Sigmoid colon (tissue), 7 donors: ENCODE measurements at places on chromosomes 4 and X.

DNA sequence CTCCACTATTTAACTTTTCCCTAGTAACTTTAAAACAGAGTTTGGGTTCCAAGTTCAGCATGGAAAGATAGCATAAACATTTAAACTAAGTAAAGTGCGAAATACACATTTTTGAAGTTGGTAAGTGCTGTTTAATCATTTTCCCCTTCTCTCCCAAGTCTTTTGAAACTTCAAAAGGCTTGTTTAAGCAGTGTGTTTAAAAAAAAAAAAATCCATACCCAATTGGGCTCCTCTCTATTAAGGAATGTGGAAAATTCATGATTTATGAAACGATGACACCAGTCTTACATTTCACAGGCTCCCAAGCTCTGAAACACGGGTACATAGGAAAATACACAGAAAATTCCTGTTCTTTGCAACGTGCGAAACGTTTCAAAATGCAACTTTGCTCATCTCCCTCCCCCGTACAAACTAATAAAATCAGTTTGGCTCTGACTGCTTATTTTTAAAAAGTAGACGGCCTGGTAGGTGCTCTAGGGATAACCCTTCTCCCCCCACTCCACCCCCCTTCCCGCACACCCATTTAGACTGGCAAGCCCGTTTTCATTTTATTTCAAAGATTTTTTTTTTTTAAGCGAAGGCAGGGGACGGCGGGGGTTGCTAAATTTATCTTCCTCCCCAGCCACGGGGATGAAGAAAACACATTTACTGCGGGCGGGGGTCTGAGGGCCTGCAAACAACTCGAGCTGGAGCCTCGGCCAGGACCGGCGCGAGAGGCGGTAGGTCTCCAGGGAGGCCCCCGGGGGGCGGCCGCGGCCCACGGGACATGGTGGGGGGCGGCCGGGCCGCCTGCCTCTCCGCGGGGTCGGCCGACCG is 786 bp upstream of the ZFX start:
- peak; percentile 70 for DNase-seq

DNA sequence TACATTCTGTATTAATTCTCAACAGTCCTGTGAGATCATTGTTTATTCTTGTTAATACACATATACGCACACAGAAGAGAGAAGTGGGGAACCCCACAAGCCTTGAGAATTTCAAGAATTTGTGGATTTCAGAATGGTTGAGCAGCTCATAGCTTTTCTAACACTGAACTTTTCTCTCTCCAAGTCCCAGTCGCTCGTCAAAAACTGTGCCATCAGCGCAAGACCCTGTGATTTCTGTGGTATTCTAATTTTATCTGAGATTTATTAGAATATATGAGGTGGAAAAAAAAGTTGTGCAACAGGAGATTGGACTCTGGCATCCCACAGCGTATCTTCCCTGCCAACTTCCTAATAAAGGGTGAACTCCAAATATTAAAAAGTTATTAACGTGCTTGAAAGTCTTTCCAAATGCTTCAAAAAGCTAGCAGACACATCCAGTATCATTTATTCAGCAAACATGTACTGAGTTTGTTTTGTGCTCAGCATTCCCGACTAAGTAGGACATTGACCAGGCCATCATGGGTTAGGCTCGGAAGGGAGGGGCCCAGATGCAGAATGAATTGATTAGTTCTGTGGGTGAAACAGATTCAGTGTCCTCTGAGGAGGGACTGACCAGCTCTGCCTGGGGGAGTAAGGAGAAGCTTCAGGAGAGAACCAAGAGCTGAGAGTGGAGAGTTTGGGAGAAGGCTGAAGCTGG is 165.6 kb downstream of the CBR4 start:
- DNase-seq: no peak

- DNase-seq: peak; percentile 85
Observed at GRCh38 chr4:145936142-145936996, 2.3 kb downstream of the ZNF827 start.

DNA sequence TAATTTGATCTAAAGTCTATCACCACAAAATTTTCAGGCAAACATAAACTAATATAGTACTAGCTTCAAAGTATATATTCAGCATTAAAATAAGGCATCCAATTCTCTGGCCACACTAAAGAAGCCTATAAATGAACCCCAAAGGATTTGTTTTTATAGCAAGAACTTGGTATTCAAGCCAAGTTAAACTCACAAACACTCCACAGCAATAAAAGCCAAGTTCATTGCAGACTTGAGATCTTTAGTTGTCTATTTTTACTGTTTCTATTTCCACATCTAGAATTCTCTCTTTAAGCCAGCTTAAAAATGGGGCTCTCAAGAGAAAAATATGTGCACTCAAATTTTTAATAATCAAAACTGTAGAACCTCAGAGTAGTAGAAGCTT is 51.1 kb downstream of the WDFY3 start:
- DNase-seq: no peak

DNA sequence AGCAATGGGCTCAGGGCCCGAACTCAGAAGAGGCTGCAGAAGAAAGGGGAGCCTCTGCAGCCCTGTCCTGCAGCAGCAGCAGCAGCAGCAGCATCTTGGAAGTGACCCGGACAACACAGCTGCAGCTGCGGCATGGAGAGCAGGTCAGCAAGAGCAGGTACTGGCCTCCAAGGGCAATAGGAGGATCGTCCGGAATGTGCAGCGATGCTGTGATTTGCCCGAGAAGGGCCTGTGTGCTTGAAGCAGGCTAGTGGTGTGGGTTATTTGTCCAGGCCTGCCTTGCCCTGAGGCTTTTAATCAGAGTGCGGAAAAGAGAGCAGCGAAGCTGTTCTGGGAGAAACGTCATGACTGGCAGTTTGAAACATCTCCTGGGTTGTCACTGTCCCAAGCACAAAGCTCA is 126.0 kb downstream of the F11 start:
- DNase-seq: no peak

- DNase-seq: no peak
Observed at GRCh38 chrX:125436855-125437254, 117.2 kb downstream of the TEX13C start.

- no peak for DNase-seq
Observed at GRCh38 chr4:148007792-148008191, 275.9 kb downstream of the ARHGAP10 start.

- no peak for DNase-seq
Observed at GRCh38 chr4:118904418-118904817, 15.8 kb downstream of the SYNPO2 start.

GRCh38 chrX:10508891-10509290 is 111.5 kb downstream of the MID1 start:
- DNase-seq: no peak

DNA sequence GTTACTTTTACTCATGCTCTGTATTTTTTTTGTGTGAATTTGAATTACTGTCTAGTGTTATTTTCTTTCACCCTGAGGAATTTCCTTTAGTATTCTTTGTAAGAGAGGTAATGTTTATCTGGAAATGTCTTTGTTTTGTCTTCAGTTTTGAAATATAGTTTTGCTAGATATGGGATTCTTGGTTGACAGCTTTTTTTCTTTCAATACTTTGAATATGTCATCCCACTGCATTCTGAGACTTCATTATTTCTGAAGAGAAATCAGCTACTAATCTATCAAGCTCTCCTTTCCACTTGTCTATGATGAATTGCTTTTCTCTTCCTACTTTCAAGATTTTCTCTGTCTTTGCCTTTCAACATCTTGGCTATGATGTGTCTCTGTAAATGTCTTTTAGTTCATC is 217.0 kb upstream of the CASK start:
- no peak for DNase-seq
